DMS 273 treated with DMSO at 0.1 percent for 48 hours (cell line): ENCODE measurements at places on chromosomes 13 and 19.

GRCh38 chr19:56835401-56835800 is 5.1 kb downstream of the PEG3 start:
- no peak for DNase-seq

DNA sequence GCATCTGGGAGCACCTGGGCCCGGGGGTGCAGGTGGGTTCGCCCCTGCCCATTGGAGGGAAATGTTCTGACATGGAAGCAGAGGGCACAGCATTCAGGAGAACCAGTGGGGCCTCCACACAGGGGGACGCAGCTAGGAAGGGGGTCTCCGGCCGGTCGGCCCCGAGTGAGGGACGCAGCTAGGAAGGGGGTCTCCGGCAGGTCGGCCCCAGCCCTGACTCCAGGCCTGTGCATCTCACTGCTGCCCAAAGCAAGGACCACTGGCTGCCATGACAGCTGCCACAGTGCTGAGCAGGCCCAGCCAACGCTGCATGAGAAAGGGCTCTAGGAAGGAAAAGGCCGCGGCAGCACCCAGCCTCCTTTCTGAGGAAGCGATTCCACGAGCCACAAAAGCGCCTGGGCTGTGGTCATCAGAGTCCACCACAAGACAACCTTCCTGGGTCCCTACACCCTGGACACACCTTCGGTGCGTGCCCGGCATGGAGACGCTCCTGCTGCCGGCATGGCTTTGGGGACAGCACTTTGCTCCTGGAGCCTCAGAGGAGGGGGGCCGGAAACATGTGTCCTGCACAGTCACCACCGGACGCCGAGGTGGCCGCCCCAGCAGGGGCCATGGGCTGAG is 9.7 kb downstream of the RASA3 start:
- no peak for DNase-seq

- no peak for DNase-seq
These were observed 26.0 kb downstream of the WDR88 start for GRCh38 chr19:33157906-33158305.

- peak; percentile 95 for DNase-seq
These were observed 126.8 kb upstream of the CACNA1A start for GRCh38 chr19:13633109-13633508.

GRCh38 chr13:27619093-27619727 is 1.1 kb downstream of the LNX2 start:
- DNase-seq = no peak
